ENCODE measurements at places on chromosomes 7 and 10.

GRCh38 chr7:2631946-2632732 lies at the start of gene TTYH3:
TSS of gene TTYH3 (plus strand) at chr7:2631986. CDS start at chr7:2632156, 170 bp downstream.
- no peak for DNase-seq

DNA sequence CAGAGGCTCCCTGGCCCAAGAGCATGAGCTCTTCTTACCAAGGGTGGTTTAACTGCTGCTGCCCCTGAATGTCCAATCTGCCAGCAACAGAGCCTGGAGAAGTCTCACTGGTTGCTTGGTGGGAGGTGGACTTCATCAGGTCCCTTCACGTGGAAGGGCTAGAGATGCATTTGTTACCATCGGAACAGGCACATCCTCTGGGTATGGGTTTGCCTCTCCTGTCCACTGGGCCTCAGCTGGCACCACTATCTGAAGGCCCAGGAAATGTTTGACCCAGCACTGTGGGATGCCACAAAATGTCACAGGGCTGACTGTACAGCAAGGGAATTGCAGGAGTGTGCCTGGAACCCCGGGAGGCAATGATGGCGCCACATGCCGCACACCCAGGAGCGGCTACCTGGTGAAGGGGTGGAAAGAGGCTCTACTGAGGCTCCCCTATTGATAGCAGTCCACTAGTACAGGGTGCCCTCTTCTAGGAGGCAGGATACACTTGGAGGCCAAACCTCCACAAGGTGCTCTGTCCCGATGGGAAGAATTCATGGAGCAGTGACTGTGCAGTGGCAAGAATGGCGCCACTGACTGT lies 603.1 kb upstream of the MGMT start:
- DNase-seq, result no peak

GRCh38 chr10:47218803-47219202 lies 81.2 kb upstream of the GDF10 start:
- DNase-seq, result no peak

GRCh38 chr10:115278294-115278693 lies 185.1 kb downstream of the ATRNL1 start:
- no peak for DNase-seq

DNA sequence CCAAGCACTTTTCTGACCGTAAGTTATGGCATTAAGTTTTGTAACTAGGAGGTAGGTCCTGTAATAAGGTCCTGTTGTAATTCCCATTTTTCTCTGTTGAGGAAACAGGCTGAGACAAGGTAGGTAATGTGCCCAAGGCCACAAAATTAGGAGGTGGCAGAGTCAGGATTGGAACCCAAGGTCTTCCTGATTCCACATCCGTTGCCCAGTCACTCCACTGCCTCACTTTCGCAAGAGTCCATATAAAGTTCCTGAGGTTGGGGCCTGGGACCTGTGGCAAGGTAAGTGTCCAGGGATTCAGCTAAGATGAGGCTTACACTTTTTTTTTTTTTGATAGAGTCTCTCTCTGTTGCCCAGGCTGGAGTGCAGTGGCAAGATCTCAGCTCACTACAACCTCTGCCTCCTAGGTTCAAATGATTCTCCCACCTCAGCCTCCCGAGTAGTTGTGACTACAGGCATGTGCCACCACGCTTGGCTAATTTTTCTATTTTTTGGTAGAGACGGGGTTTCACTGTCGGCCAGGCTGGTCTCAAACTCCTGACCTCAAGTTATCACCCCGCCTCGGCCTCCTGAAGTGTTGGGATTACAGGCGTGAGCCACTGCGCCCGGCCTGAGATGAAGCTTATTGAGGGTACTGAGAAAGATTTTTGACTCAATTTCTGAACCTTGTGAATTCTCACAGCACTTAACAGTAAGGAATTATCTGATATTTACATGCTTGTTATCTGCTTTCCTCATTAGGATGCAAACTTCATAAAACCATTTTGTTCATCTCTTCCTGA lies 20.3 kb upstream of the GNA12 start:
- no peak for DNase-seq

DNA sequence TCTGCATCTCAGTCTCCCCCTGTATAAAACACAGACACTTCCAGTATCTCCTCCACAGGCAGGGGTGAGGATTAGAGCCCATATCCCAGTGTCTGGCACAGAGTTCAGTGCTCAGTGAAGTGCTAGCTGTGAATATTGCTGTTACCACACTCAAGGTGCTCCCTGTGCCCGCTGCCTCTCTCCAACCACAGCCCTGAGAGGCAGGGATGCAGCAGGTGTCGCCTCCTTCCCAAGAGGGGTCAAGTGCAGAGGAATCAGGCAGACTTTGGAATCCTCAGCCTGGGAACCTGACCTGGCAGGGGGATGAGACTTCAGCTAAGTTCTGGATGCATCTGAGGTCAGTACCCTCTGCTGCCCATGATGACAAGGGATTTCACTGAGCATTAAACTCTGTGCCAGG lies 163.1 kb downstream of the GFRA1 start:
- no peak for DNase-seq

DNA sequence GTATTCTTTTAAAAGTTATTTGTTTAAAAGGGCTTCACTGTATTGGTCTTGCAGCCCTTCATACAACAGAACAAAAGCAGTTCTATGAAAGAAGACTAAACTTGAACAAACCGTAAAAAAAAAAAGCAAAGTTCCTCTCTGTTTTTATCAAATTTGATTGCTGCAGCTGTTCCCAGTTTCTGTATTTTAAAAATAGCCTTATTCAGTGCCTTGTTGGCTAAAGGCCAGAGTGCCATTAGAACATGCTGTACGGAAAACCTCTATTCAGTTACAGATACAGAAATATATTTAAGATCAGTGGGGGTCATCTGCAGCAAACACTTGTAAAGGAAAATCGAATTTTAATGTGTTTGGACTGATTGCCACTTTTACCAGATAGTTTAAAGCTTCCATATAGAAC lies 207.8 kb upstream of the ETV1 start:
- no peak for DNase-seq

DNA sequence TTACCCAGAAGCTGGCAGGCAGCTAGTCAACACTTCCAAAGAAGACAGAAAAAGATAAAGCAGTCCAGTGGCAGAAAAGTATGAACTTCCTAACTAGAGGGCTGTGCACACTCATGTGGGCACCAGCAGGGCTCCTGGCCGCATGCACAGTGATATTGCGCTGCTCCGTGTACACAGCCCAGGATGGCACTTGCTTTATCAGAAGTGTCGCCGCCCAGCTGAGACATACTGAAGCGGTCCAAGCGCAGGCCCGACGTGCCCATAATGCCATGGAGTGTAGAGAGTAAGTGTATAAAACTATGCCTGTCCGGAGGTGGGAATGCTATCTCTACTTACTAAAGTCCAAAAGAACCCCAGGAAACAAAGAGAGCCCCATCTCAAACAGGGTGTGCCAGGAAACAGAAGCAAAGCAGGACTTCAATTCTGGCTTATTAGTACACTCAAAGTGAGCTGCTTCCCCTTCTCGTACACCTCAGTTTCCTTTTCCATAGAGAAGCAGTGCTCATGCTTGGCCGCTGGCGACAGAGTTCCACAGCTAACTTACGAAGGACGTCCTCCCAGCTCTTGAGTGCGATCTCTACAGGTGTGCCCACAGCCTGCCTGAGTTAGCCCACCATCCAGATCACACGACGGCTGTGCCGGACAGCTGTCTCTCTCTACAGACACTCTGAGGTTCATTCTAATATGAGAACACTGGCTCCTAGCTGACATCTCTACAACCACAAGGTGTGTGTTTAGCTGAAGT lies 234.3 kb downstream of the COBL start:
- no peak for DNase-seq

- no peak for DNase-seq
Observed at GRCh38 chr7:28479507-28479947, 67.2 kb downstream of the CREB5 start.

- DNase-seq, result no peak
Observed at GRCh38 chr10:109988212-109988596, 19.6 kb upstream of the ADD3 start.

DNA sequence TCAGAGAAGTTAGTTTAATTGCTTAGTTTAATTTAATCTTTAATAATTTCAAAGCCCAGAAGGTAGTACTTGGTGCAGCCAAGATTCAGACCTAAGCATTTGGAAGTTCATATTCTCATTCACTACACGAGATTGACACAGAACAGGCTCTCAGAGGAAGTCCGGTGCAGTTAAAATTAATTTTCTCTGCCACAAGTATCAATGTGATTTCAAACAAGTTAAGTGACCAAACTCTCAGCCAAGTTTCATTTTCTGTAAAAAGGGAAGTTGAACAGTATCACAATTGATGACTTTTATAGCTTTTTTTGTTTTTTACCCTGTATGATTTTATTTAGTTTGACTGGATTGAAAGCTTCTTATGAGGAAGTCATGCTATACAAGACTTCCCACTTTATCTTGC lies 1494.9 kb upstream of the LRRTM3 start:
- DNase-seq, result no peak

GRCh38 chr7:102943423-102944169 lies 30.8 kb downstream of the LRRC17 start:
- no peak for DNase-seq

DNA sequence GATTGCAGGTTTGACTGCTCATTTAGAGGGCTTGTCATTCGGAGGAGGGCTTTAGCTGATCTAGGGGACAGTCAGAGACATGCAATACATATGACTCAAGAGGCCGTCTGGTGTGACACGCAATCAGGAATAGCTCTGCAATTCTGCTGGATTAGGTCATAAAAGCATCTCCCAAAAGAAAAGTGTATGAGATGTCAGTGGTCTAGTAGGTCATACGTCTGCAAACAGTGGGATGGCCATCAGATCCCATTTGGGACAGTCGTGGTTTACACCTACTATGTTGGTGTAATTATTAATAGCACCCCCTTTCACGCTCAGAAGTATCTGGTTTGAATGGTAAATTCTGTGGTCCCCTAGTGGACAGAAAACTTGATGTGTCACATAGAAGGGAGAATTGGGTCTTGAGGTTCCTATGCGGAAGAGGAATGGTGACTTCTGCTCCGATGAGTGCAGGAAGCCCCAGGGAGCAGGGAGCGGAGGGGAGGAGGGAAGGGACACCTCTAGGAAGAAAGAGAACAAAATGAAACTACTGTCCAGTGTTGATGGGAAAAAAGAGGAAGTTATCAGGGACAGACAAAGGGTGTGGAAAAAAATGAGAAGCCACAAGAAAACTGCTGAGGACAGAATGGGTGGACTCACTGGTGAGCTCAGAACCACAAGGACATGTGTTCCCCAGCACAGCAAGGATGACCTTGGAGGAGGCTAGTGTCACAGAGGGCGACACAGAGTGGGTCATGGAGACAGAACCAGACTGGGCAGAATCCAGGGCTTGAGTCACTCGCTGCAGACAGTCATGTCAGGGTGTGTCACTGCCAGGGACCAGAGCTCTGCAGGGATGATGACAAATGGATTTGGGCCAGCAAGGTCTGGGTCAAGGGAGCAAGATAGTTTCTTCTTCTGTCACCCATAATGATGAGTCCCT lies 59.9 kb downstream of the MAP3K8 start:
- DNase-seq, result no peak

DNA sequence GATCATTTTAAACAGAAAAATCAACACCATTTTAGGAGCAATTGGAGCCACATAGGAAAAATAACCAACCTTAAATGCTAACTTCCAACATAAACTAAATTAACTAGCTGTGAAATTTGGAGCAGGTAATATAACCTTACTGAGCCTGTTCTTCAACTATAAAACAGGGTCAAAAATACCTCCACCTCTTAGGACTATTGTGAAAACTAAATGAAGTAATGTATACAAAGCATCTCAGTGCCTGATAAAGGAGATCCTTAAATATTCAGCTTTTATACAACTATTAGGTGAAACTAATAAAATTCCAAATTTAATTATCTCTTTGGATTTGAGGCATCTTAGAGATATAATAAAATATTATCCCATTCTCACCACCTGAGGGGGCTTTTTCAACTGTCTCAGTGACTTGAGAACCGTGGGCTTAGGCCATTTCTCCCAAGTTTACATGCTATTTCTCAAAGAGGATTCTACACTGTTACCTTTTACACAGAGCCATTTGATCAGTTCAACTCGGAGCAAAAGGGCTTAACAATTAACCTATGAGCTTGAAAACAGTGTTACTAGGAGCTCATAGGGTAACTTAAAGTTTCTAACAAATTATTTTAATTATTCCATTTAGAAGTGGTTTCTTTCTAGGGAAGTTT lies 165.0 kb upstream of the ASAH2 start:
- no peak for DNase-seq

GRCh38 chr10:76942628-76943416 lies 694.8 kb downstream of the KCNMA1 start:
- DNase-seq, result no peak

DNA sequence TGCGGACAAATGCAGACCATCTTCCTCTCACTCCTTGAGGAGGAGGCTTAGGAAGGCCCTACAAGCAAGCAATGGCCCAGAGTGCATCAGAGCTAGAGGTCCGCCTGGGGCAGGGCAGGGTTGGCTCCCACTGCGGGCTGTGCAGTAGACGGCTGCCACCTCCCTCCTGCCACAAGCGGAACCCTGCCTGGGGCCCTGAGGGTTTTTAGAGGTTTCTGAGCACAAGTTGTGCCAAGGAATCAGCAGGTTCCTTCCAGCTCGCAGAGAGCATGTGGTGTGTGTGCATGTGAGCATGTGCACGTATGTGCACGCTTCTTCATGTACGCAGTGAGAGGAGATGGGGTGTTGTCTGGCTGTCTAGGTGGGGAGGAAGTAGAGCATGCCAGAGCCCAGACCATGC lies 25.9 kb upstream of the SMARCD3 start:
- DNase-seq, result no peak

DNA sequence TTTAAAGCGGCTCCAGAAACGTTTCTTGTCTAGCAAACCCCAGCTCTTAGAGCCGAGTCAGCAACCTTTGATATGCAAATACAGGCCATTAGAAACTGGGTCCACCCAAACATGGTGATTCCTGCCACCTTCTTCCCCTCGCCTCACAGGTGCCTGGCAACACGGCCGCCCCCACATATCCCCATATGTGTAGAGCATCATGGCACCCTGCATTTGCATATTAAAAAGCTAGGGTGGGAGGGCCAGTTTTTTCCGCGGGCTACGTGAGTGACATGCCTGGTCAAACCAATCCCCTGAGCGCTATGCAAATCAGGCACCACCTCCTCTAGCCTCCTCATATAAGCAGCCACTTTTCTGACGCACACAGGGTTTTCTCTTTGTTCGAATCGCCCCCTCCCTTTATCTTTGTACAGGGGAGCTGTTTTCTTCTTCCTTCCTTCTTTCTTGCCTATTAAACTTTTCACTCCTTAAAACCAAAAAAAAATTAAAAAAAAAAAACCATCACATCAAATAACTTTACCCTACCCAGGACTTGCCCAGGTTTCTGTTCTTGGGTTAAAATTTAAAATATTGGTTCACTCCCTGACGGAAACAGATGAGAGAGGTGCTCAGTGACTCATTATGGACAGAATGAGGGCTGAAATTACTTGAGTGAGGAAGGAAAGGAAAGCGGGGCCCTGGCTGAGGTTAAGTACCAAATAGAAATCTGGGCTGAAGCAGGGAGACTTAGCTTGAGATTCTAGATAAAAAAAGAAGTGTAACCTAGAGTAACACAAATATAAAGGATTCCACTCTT lies 59.8 kb downstream of the COA1 start:
- DNase-seq, result no peak

GRCh38 chr7:106542550-106543220 lies 118.3 kb downstream of the CCDC71L start:
- DNase-seq, result peak; percentile 50

- DNase-seq, result no peak
Observed at GRCh38 chr10:127524908-127525665, 24.0 kb upstream of the NPS start.

All from WERI-Rb-1 (cell line).